Suppressor macrophage treated with lipopolysaccharide for 1 hour (primary cell): ENCODE measurements at places on chromosomes 3 and 15.

- no peak for DNase-seq
Observed at GRCh38 chr15:89096664-89097063, 8.4 kb downstream of the ABHD2 start.

DNA sequence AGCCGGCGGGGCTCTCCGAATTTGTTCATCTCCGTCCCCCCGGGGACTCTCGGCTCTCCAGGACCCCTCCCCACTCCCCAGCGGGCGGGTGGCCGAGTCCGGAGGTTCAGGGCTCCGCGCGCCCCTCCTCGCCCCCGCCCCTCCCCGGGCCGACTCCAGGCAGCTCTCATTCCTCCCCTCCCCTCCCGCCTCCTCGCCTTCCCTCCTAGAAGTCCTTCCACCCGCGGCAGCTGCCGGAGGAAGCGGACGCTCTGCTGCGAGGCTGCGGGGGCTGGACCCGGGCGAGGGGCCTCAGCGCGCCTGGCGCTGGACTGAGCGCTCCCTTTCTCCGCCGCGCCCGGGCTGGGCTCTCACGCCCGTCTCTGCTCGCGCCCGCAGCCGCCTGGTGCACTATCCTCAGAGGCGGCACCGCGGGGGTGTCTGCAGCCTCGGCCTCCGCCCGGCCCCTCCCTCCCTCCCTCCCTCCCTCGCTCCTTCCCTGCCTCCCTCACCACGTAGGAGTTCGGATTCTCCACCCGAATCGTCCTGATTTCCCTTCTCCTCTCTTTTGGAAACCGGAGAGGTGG, at the start of gene ROBO2:
ROBO2 (plus strand) TSS at position 494 of the 566 bp plus-strand sequence. CDS start 687 bp downstream, outside the sequence.
- DNase-seq, result no peak

DNA sequence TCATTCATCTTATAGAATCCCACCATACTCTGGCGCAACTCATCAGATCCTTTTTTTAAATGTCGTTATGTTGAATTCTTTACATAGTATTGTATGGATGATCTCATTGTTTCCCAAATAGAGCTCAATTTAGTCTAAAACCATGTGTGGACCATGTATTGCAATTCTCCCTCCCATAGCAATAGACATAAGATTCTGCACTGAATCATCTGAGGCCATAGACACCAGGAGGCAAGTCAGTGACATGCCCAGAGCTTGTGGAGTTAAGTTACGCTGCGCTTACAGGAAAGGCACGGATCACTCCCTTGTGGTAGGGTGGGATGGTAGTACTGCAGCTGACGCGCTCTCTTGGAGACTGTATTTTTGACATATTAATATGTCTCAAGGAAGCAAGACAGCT, 211.0 kb downstream of the GABRB3 start:
- no peak for DNase-seq

DNA sequence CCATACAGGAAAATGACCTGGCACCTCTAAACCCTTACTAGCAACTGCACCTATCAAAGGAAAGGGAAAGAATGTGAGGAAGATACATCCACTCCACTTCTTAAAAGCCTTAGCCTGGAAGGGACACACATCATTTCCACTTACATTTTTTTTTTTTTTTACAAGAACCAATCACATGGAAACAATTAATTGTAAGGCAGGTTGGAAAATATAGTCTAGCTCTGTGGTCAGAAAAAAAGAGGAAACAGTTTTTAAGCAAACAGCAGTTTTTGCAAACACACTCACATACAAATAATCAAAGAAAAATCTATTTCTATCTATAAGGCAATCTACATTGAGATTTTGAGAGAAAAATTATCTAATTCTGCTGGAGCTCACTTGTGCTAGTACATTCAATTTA, 98.9 kb upstream of the SPRED1 start:
- no peak for DNase-seq

- no peak for DNase-seq
Observed at GRCh38 chr15:42608752-42609488, 33.5 kb downstream of the STARD9 start.

- no peak for DNase-seq
Observed at GRCh38 chr15:55586808-55587207, 1.3 kb downstream of the PYGO1 start.

DNA sequence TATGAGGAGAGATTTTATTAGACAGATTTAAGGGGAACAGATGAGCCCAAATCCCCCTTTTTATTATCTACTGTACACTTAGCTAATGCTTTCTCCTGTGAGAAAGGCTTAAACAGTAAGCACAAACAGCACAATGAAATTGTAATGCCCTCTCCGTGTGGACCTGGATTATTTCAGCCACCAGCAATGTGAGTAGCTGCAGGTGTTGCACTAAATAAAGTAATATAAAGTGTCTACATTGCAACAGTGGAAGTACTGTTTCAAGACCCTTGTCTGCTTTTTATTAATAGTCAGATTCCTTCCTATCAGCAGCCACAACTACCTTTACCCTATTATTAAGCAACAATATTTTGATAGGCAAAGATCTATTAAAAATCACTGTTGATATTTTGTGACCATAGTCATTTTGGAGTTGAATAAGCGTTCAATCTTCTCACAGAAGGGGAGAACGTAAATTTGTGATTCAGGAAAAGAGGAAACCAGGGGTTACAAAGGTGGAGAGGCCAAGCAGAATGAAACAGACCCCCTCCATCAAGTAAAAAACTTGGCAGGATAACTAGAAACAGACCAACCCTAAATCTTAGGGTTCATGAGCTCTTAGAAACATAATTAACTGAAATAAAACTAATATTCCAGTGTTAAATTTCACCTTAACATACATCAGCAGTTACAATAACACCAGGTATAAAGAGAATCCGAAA, 422.6 kb downstream of the MECOM start:
- DNase-seq, result no peak

DNA sequence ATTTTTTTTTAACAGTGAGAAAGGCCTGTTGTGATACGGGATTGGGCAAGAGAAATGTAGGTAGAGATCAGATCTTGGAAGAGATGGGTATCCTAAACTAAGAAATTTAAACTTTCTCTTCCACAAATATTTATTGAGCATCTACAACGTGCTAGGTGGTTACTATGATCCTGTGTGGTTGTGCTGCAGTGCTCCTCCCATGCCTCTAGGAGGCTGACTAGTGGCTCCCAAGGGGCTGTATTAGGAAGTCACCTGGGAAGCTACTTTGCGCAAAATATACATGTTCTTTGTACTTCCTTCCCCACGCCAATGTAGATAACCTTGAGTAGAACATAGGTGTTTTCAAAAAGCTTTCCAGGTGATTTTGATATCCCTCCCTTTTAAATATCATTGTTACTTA, 27.2 kb downstream of the USP3 start:
- DNase-seq, result no peak

DNA sequence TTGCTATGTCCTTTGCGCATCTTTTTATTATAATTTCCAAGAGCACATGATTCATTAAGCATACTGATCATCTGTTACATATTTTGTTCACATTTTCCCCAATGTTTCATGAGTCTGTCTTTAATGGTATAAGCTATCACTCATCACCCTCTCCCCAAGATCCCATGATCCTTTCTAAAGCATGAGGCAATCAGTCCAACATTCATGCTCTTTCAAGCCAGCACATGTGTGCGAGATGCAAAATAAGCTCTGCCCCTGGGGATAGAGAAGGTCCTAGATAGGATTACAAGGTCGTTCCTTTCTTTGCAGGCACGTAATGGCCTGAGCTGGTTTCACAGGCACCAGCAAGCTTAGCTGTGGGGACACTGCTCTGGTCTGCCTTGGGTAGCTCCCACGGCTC, 32.2 kb upstream of the B3GNT5 start:
- no peak for DNase-seq

- no peak for DNase-seq
Observed at GRCh38 chr15:36609793-36610192, 30.4 kb downstream of the CDIN1 start.

DNA sequence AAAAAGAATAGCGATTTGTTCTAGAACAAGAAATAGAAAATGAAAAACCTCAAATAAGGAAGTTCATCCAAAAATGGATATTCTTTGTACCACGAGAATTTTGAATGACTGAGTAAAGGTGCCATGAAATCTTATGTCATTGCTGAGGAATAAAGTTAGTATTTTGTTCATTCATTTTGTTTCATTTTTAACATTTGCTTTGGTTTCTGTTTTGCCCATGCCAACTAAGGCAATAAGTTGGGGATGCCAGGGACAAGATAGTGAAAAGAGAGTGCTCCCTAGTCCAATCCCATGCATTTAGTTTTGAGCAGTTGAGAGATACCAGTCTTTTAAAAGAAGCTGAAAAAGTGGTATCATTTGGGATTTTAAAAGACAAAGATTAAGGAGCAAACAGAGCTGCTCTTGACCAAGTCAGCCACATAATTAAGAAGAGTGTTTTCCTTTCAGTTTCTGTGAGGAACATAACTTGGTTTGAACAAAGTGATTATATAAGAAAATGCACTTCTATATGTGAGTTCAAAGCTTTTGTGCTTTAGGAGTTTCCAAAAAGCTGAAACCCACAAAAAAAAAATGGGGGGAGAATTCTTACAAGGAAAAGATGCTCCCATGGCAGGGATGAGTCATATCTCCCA, 201.4 kb downstream of the PLOD2 start:
- DNase-seq, result no peak

GRCh38 chr3:56976651-56977560, 83.6 kb upstream of the SPATA12 start:
- no peak for DNase-seq

GRCh38 chr15:38609097-38609738, 44.6 kb upstream of the RASGRP1 start:
- no peak for DNase-seq

DNA sequence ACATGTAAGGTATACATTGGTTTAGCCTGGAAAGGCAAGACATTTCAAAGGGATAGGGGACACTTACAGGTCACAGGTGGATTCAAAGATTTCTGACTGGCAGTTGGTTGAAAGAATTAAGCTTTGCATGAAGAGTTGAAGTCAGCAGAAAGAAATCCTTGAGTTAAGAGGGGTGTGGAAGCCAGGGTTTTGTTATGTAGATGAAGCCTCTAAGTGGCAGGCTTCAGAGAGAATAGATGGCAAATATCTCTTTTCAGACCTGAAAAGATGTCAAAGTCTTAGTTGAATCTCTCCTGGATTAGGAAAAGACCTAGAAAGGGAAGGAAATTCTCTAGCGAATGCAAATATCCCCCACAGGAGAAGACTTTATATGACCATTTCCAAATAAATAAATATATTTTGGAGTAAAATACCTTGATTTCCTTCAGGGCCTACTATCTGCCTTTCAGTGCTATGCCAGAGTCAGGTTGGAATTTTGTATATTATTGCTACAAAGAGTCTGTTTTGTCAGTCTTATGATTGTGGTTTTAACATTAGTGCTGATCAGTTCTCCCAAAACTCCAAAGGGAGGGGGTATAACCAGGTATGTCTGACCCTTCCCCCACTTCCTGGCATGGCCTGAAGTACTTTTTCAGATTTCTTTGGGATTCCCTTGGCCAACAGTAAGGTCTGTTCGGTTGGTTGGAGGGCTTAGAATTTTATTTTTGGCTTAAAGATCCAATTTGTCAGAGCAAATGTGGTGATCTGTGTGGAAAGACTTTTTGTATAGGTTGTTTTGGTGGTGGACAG, 286.4 kb downstream of the LRTM1 start:
- DNase-seq, result no peak

DNA sequence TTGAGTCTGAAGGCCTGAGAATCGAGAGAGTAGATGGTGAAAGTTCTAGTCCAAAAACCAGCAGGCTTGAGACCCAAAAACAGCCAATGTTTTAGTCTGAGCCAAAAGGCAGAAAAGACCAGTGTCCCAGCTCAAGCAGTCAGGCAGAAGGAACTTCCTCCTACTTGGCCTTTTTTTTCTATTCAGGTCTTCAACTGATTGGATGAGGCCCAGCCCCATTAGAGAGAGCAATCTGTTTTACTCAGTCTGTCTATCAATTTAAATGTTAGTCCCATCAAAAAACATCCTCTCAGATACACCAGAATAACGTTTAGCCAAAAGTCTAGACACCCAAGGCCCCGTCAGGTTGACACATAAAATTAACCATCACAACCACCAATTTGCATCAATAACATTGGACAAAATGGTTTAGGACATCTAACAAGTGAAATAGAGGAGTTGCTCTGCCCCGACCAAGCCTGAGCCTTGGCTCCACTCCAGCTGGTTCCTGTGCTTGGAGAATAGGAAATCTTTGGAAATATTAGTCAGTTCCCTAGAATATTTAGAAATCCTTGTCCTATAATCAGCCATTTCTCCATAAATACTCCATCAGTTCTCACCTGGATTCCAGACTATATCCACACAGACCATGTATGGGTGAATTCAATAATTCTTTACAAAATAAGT, 51.4 kb upstream of the LIPC start:
- no peak for DNase-seq

DNA sequence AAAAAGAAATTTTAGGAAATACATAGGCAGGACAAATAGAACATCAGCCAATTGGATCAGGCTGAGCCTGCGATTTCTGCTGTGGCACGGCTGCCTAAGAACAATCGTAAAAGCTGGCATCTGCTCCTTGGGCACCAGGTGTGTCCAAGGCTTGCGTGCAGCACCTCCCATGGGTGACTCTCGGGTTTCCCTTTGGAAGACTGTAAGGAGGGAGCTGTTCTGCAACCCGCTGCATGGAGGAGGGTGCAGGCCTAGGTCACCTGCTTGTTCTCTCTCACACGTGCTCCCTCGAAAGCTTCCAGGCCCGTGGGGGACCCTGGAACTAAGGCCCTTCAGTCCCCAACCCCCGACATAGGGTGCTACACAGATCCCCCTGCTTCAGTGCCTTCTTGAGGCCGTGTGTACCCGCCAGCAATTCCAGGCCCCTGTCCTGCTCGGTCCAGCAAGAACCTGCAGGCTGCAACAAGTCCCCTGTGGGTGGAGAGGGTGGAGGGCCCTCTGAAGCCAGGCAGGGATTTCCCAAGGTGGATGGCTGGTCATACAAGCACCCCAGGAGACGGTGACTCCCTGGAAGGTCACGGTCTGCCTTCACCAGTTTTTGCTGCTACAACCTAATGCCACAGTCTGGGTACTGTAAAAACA, 3.4 kb downstream of the GP9 start:
- DNase-seq, result no peak

GRCh38 chr15:67319961-67320360, 65.4 kb downstream of the IQCH start:
- no peak for DNase-seq

GRCh38 chr15:74206801-74207281, 4.3 kb upstream of the STRA6 start:
- DNase-seq, result no peak

GRCh38 chr3:7607676-7608075, 746.8 kb downstream of the GRM7 start:
- peak; percentile 20 for DNase-seq
